Tracheal epithelial cell (primary cell): ENCODE measurements at places on chromosomes 2 and 18. TPM values are rescaled to one million over a fixed set of nuclear protein-coding genes. Genes with fewer than 3 reads are reported as not detected.

The CNOT9 gene
- total RNA-seq = 42.4 and 56.7 TPM in 2 replicates

The RAX gene
- total RNA-seq = not detected in 2 replicates

The OSR1 gene
- 0.72 and 1.7 TPM in 2 replicates for total RNA-seq

The ALPP gene
- total RNA-seq = not detected in 2 replicates

The CFAP65 gene
- total RNA-seq = under 0.01 TPM in 1 of 2 replicates, not detected in the other

The RPRM gene
- total RNA-seq = not detected in 2 replicates

The DNAJC5G gene
- total RNA-seq = not detected in 2 replicates

The ANKRD36B gene
- total RNA-seq = 6.5 and 6.8 TPM in 2 replicates

The PID1 gene
- total RNA-seq = 4.3 and 5.8 TPM in 2 replicates
